Activated CD4-positive, alpha-beta memory T cell treated with anti-CD3 and anti-CD28 coated beads for 36 hours (primary cell): ENCODE measurements at places on chromosomes 5 and 9. TPM values are rescaled to one million over a fixed set of nuclear protein-coding genes. Genes with fewer than 3 reads are reported as not detected.

TJP2 gene
- 15.3 TPM for total RNA-seq

HSD17B4 gene
- 117 TPM for total RNA-seq

LCN2 gene
- total RNA-seq: not detected

C9 gene
- not detected for total RNA-seq
